CD4-positive, alpha-beta T cell treated with Interleukin-17A for 1 hour (primary cell): ENCODE measurements at places on chromosomes 16 and 17.

DNA sequence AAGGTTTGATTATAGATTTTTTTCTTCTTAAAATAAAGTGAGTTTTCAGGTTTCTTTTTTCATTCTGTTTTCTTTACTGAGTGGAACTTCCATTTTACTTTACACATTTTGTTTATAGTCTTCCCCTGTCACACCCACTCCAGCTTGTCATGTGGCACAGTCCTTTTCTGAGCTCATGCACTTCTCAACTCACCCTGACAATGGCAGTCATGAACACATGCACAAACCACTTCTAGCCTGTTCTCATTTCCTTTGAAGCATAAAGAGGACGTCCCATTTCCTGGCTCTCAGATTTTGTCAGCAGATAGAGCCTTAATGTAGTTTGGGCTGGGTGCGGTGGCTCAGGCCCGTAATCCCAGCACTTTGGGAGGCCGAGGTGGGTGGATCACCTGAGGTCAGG, 168.0 kb downstream of the AHSP start:
- DNase-seq: peak; percentile 86

GRCh38 chr17:74415608-74416396, 16.1 kb upstream of the GPRC5C start:
- DNase-seq: no peak

GRCh38 chr17:38403491-38403890, 24.8 kb upstream of the ARHGAP23 start:
- DNase-seq: no peak

DNA sequence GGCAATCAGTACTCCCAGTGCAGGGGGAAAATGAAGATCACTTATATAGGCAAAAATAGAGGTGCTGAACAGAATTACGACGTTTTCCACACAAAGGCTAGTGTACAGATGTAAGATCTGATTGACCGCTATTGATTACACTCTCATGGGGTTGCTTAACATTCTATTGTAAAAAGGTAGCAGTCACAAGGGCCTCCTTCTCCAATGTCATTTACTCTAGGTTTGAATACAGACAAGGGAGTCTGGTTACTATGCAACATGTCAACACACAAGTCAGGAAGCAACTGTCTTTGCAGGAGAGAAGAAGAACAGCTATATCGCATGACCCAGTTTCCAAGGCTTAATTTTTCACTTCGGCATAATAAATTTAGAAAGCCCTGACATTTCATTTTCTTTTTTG, 7.9 kb downstream of the KRT37 start:
- no peak for DNase-seq

DNA sequence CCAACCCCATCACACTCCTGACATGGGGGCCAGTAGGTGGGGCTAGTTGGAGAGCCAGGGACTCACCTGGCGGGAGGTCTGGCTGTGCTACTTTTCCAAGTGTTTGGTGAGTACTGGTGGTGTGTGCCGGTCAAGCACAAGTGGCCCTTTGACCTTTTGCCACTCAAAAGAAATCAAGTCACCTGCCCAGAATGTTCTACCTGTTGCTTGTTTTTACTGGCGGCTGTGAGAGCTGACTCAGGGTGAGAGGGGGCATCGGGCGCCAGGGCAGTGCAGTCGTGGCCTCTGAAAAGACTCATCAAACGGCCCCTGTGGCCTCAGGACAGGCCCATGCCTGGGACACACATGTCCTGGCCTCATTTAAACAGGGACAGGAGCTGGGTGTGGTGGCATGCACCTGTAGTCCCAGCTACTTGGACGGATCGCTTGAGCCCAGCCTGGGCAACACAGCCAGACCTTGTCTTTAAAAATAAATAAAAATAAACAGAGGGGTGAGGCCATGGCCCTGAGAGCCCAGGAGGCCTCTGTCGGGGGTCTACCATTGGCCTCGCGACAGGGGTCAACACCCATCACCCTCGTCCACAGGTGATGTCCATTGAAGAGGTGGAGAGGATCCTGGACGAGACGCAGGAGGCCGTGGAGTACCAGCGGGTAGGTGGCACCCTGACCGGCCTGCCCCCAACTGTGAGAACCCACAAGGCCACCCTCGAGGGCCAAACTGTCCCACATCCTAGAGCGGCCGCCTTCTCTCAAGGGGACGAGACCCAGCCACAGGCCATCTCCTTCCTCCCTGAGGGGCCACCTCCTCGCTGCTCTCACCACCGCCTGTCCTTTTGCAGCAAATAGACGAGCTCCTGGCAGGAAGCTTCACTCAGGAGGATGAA, 5.0 kb downstream of the CHMP6 start:
- no peak for DNase-seq

- DNase-seq: no peak
These were observed 28.7 kb upstream of the ABCA6 start for GRCh38 chr17:69170377-69170776.
